ENCODE measurements at places on chromosomes 7 and 10.
A peak's percentile ranks its signal among the peaks of the same experiment; 100 is the strongest.

GRCh38 chr7:103025341-103025740, 49.3 kb downstream of the FBXL13 start:
- peak; percentile 77 for DNase-seq

DNA sequence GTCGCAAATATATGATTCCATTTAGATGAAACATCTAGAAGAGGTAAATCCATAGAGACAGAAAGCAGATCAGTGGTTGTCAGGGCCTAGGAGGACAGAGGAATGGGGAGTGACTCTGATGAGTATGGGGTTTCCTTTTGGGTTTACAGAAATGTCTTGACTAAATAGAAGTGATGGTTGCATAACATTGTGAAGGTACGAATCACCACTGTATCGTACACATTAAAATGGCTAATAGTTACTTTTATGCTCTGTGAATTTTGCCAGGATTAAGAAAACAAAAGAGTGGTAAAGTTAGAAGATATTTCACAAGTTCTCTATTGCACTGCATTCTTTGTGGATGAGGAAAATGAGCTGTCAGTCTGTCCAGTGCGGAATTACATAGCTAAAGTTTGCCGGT, 407.4 kb downstream of the KCNMA1 start:
- DNase-seq: no peak

DNA sequence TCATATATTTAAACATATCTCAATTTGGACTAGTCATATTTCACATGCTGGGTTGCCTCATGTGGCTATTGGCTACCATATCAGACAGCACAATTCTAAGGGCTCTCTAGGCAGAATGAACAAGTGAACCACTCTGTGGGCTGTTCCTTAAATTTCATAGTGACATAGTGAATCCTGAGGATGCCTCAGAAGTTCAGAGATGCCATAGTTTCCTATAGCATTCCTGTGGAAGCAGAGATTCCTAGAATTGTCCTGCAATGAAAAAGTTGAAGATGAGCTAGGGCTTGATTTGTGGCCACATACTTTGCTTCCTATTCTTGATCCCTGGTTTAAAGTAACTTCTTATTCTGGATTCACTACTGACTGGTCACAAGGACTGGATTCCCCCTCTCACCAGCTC, 35.6 kb downstream of the MKX start:
- DNase-seq: no peak

DNA sequence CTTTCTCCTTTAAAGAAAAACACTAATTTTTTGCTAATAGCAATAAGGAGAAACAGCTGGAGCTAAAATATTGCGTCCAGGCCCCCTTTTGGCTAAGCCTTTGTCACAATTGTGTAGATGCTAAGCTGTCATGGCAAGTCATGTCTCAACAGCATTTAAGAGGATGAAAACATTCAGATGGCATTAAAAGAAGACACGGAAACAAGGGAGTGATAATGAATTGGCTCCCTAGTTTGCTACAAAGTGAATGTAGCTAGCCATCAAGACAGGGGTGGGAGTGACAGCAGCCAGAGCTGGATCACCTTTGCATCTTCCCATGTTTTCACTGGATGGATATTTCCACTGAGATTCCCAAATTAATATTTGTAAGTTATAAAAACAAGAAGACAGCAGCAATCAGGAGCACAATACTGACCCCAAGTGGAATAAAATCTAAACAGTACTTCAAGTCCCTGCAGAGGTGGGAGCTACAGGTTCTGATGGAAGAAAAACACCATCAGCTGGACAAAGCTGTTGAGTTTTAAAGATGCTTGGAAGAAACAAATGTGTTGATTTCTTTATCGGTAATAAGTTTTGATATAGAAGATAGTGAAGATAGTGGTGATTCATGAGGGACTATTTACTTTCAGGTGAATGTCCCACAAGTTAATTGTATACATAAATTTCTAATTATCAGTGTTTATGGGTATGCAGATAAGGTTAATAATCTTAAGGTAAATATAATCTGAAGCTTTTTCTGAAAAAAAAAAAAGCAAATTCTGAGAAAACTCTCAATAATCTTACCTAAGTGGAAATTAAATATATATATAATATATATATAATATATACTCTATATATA, 129.4 kb downstream of the SLC16A9 start:
- DNase-seq: peak; percentile 50

- no peak for DNase-seq
Observed at GRCh38 chr7:26011039-26011696, 140.8 kb upstream of the NFE2L3 start.

GRCh38 chr10:90179696-90180407, 478.5 kb downstream of the KIF20B start:
- no peak for DNase-seq

- DNase-seq: no peak
Observed at GRCh38 chr7:139619367-139619657, 95.8 kb downstream of the CLEC2L start.

DNA sequence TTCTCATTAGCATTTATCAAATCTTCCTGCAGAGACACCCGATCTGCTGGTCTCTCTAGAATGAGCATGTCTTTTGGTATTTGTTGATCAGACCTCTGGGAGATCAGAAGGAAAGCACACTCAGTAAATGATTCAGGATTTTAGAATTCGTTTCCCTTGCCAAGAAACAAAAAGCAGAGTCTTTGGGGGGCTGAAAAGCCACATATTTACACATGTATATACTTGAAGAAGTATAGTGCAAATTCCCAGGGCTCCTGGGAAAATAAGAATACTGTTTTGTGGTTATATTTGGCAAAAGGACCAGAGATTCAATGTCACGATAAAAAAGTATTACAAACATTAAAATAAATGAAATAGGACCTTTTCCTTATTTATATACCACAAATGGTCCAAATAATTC, 100.2 kb downstream of the AGMO start:
- no peak for DNase-seq

- DNase-seq: peak; percentile 52
Observed at GRCh38 chr10:125823663-125824251, 411 bp downstream of the BCCIP start.

Measured in Karpas-422 (cell line).